ENCODE measurements at places on chromosomes 11 and 22.

- no peak for DNase-seq
Observed at GRCh38 chr22:31584804-31585160, 77.2 kb downstream of the PISD start.

DNA sequence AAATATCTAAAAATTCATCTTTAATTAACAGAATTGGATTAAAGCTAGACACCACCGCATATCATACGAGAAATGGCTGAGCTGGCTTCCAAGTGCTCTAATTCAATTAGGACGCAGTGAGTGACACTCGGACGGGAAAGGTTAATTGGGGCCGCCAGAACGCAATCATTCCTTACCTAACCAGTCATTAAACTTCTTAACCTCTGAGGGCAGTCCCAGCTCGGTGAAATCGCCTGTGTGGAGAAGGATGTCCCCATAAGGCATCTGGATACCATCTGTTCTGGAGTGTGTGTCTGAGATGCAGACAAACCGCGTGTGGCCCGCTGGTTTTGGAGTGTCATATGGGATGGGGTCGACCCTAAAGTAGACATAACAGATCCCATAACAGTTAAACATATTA, 50.3 kb downstream of the MPPED2 start:
- DNase-seq: no peak

- DNase-seq: no peak
Observed at GRCh38 chr22:49152127-49152938, 675.3 kb downstream of the BRD1 start.

DNA sequence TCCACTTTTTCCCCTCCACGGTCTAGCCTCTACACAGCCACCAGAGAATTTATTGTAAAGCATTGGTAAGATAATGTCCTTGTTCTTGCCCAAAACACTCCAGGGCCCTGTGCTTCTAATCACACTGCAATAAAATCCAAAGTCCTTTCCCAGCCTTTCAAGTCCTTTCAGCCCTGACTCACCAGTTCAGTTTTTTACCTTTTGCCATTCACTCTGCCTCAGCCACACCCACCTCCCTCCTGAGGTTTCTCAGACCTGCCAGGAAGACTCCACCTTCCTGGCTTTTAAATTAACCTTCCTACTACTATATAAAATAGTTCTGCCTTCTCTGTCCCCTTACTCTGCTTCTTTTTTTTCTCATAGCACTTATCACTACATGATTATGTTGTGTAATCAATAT, 91.0 kb upstream of the ARHGAP32 start:
- DNase-seq: no peak

DNA sequence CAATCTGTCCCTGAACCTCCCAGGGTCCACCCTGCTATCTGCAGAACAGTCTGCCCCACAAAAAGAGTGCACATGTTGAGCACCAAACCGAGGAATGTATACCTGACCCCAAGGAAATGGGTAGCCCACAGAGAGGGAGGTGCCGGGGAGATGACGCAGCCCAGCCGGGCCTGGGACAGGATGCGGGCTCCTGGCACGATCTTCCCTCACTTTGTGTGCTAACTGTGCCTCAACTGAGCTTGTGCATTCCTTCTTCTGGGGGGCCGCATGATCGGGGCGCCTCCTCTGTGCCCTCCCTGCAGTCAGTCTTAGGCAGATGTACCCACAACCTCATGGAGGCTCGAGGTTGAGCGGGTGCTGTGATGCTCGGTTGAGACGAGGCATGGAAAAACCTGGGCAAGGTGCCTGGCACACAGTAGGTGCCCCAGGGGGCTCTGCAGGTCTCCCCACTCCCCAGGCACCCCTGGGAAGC, 2.4 kb downstream of the GAS2L1 start:
- DNase-seq: no peak

- no peak for DNase-seq
Observed at GRCh38 chr11:34443136-34443535, 4.4 kb downstream of the CAT start.

DNA sequence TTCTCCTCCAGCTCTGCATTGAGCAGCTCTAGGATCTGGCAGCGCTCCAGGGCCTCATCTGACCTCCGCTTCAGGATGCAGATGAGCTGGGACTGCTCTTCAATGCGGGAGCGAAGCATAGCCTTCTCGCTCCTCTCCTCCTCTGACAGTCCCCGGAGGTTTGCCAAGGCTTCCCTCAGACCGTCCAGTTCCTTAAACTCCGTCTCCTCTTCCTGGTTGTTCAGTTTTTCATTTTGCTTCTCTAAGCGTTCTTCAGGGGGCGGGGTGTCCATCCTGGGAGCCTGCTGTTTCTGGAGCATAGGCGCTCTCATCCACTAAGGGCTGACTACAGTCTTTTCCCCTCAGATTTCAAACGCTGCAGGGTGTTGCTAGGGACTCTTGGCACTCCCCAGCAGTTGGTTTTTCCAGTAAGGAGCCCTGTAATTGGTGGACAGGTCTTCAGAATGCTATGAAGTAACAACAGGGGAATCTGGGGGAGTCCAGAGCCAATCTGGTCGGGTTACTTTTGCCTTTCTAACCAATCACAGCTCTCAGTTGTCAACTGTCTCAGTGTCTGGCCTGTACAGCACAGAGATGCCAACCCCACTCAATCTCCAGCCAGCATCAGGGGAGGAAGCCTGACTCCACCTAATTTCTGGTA, at the start of gene CCDC89:
Gene CCDC89, minus strand, starts transcription at position 376 of the 640 bp plus-strand sequence. Its CDS starts 65 bp downstream, at position 311.
- no peak for DNase-seq

GRCh38 chr11:46240861-46241260, 36.6 kb upstream of the CREB3L1 start:
- no peak for DNase-seq

DNA sequence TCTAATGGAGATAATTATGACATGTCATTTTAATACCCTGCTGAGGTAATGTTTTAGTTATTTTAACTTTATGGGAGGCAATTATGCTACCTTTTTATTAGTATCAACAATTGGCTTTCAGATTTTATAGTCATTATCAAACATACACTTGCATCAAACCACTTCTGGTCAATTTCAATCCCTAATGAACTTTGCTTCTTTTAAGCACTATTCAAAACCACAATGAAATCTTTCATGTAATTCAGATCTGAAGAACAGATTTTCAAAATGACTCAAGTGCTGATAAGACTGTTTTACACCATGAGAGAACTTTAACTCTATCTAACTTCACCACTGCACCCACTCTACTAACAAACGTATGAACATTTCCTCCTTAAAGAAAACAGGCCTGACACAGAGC, 25.9 kb upstream of the CCDC34 start:
- DNase-seq: no peak

GRCh38 chr22:49717322-49717919, 110.3 kb downstream of the BRD1 start:
- no peak for DNase-seq

DNA sequence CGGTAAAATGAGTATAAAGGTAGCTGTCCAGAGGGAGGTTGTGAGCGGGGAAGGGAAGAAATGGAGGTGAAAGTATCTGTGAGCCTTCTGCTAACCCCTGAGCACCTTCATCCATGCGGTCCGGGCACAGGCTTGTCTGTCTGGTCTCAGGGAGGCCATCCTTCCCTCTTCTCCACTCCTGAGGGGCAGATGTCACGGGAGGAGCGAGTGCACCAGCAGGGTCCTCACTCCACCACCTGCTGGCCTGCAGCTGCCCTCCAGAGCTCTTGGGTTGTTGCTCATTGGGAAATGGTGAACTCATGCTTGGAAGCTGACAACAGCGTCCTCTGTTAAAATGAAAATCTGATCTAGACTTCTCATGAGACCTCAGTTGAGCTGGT, 33.8 kb upstream of the WNT11 start:
- DNase-seq: no peak

GRCh38 chr22:11613898-11614755, 3913.9 kb upstream of the OR11H1 start:
- DNase-seq: no peak

GRCh38 chr11:73186294-73186850, 31.7 kb upstream of the P2RY2 start:
- no peak for DNase-seq

All from cortex of kidney (tissue), 1 donor.